Left ventricle myocardium inferior (tissue), 1 donor: ENCODE measurements at places on chromosomes 4 and X.

DNA sequence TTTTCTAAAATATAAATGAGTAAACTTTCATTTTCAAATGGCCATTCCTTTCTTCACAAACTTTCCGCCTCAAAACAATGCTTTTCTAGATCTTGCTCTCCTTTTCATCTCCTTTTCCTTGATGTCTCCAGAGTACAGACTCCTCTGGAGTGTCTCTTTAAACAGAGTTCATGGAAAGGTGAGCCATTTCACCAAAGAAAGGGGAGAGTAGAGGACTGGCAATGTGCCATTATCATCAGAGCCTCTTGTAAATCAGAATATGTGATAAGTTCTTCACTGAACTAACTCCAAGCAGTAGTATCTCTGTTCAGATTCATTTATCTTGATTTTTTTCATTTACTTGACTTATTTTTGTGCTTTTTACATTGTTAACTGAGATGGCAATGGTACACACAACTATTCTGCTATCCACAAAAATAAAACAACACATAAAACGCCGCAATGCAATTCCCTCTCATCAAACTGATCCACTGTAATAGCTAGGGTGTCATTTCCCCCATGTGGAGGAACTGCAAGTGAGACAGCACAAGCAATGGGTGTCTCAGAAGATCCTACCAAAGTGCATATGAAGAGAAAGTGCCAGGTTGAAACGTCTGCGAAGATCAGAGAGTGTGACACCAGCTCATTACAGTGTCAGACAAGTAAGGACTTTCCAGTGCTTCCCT lies 125.4 kb downstream of the RASL11B start:
- H3K36me3 ChIP-seq = no peaks in the 10 kb centered on the region
- no peaks in the 10 kb centered on the region for H3K27me3 ChIP-seq
- no peak overlapping the region for H3K4me3 ChIP-seq
- no peak for DNase-seq

DNA sequence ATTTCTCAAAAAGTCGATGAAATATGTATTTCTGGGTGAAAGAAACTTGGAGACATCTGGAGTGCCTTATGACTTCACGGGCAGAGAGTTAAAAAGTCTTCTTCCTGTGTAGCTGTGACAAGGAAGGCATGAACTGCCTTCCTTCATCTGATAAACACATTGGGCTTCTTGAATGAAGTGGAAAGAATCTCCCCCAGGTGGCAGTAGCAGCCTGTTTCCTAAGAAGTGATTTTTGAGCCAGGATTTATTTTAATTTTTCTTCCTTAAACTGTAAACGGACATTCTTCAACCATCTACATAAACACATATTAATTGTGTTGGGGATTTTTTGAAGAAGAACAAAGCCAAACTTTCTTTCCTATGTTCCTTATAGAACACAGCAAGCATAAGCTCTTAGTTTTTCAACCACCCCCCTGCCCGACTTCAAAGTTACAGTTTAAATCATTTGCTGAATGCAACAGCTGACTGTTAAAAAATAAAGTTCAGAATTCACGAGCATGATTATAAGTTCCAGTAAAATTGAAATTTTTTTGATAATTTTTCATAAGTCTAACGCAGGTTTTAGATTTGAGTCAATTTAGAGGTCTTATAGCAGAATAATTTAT lies 980 bp upstream of the GIMD1 start:
- no peak overlapping the region for H3K27ac ChIP-seq
- H3K36me3 ChIP-seq = no peaks in the 10 kb centered on the region
- H3K4me3 ChIP-seq = no peak overlapping the region
- H3K4me1 ChIP-seq = peaks cover 20% of the 10 kb centered on the region

DNA sequence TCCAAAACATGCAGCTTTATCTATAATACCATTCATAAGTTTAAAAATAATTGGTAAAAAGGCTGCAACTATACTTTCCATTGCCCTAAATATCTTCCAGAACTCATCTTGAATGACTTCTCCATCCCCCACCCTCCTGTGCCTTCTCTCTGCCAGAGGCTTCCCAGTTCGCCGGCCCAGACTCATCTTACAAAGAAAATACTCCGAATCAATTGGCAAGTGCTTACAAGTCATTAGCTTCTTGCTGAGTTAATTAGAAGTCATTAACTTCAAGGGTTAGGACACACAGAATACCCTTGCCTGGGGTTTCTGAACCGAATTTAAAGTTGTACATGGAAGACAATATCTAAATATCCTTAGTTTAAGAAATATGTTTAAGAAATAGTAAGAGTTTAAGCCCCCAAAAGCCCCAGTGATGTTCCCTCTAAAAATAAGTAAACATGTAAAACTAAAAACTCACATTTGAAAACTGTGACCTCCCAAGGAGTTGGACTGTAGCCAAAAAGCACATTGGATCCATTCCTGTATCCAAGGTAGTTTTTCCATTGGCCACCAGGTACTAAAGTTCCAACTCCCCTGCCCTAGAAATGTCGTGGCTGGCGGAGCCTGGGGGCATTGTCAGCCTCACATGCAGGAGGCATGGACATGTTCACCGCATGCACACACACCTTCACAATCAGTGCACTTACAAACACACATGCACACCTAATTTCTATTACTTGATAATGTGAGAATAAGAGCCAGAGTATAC lies 535.2 kb upstream of the FAT1 start:
- H3K27me3 ChIP-seq = no peaks in the 10 kb centered on the region
- no peaks in the 10 kb centered on the region for H3K4me1 ChIP-seq
- H3K27ac ChIP-seq = no peak overlapping the region
- H3K36me3 ChIP-seq = no peaks in the 10 kb centered on the region
- no peak overlapping the region for H3K4me3 ChIP-seq
- DNase-seq = no peak

DNA sequence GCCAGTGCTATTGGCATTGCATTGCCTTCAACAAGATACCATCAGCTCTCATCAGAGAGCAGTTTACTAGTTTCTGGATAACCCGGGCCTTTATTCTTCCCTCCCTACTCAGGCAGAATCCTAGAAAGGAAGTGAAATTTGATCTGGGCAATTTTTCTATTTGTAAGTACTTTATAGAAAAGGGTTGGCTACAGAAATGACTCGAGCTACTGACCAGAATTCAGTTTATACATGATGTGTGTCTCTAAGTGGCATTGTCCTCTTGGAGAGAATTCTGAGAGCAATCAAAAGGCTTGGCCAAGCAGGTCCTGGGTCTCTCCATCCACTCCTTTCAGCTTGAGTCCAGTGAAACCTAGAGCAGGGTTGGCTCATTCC lies 192.7 kb upstream of the LEF1 start:
- no peak overlapping the region for H3K27ac ChIP-seq
- peaks cover 12% of the 10 kb centered on the region for H3K4me1 ChIP-seq
- DNase-seq = no peak
- H3K36me3 ChIP-seq = no peaks in the 10 kb centered on the region

DNA sequence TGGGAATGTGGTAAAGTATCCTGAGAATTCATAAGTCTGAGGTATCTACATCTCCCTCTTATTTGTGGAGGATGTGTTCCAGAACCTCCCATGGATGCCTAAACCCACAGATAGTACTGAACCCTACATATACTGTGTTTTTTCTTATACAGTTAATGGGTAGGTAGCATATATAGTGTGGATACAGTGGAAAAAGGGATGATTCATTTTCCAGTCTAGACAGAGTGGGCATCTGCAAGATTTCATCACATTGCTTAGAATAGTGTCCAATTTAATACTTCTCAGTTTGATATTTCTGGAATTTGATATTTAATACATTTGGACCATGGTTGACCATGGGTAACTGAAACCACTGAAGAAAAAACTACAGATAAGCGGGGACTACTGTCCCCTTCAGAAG lies 155.0 kb upstream of the ANKRD50 start:
- no peak overlapping the region for H3K27ac ChIP-seq

GRCh38 chrX:42460706-42461105 lies 317.3 kb downstream of the PPP1R2C start:
- H3K4me3 ChIP-seq = no peak overlapping the region
- H3K4me1 ChIP-seq = no peaks in the 10 kb centered on the region
- no peaks in the 10 kb centered on the region for H3K27me3 ChIP-seq
- no peak overlapping the region for H3K27ac ChIP-seq
- DNase-seq = no peak

- no peaks in the 10 kb centered on the region for H3K27me3 ChIP-seq
- DNase-seq = no peak
- no peak overlapping the region for H3K27ac ChIP-seq
- H3K4me3 ChIP-seq = no peak overlapping the region
Observed at GRCh38 chr4:43411226-43411625, 518.7 kb downstream of the GRXCR1 start.

- H3K36me3 ChIP-seq = no peaks in the 10 kb centered on the region
- H3K4me3 ChIP-seq = no peak overlapping the region
- no peaks in the 10 kb centered on the region for H3K27me3 ChIP-seq
- no peak overlapping the region for H3K27ac ChIP-seq
- no peaks in the 10 kb centered on the region for H3K4me1 ChIP-seq
- no peak for DNase-seq
Observed at GRCh38 chrX:148913971-148914370, 413.6 kb downstream of the AFF2 start.
